ENCODE measurements at places on chromosomes 5 and 9.

GRCh38 chr5:151255621-151256286 lies 2.8 kb downstream of the GM2A start:
- DNase-seq = no peak

GRCh38 chr9:114203410-114204140 lies 48.2 kb downstream of the COL27A1 start:
- no peak for DNase-seq

DNA sequence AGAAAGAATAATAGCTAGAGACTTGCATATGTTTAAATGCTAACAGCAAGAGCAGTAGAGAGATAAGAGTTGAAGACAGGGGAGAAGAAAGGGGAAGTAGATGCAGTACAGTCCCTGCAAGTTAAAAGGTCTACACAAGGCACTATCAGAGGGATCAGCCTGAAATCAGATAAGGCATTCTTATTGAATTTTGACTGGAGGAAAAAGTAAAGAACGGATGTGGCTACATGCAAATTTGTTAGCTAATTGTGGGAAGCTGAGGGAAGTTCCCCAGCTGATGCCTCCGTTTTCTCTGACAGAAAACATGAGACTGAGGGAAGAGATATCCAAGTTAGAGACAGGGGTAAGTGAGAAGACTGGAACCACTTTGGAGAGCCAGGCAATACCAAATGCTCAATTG lies 12.9 kb upstream of the RHOBTB3 start:
- DNase-seq = no peak

GRCh38 chr5:77545285-77545684 lies 53.2 kb upstream of the WDR41 start:
- no peak for DNase-seq

DNA sequence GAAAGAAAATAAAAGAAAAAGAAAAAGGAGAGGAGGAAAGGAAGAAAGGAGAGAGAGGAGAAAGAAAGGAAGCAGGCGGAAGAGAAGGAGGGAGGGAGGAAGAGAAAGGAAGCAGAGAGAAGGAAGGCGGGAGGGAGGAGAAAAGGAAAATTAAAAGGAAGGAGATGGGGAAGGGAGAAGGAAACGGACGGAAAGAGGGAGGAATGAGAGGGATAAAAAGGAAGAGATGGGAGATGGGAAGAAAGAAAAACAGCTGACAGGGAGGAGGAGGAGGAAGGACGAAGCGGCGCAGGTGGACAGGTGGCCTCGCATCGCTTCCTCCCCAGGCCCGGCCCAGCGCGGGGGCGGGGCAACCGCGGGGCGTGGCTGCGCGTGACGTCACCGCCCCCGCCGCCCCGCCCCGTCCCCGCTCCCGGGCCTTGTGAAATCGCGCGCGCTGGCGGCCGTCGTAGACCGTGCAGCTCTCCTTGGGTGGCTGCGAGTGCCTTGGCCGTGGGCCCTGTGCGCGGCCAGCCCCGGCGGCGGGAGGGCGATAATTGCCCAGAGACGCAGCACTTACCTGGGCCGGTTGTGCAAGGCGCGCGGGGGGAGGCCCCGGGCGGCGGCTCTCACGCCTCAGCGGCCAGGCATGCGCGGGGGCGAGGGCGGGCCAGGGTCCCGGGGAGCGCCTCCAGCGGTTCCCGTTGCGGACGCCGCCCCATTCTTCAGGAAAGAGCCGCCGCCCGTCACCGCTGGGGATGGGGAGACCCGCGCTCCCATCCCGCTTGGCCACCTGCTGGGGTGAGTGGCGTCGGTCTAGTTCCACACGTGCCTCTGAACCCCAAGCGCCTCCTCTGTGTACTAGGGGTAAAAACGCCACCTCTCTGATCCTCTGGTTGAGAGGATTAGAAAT lies 49.6 kb upstream of the FOXE1 start:
- peak; percentile 62 for DNase-seq

DNA sequence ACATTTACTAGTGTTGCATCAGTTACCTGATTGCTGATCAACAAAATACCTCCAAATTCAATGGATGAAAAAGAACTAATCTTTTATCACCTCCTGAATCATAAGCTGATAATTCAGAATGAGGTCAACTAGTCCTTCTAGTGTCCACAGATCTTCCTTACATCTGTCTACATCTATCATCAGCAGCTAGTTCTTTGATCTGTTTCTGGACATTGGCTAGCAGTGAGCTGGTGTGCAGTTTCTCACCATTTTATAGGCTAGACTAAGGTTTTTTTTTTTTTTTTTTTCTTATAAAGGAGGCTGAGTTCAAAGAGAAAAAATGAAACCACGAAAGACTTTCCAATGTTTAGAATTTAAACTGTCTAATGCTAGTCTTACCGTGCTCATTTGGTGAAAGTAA lies 534.3 kb upstream of the ST8SIA4 start:
- DNase-seq = no peak

- no peak for DNase-seq
Measured at GRCh38 chr5:2867373-2867933, 116.0 kb upstream of the IRX2 start.

GRCh38 chr9:12958279-12958678 lies 183.5 kb downstream of the LURAP1L start:
- DNase-seq = no peak

DNA sequence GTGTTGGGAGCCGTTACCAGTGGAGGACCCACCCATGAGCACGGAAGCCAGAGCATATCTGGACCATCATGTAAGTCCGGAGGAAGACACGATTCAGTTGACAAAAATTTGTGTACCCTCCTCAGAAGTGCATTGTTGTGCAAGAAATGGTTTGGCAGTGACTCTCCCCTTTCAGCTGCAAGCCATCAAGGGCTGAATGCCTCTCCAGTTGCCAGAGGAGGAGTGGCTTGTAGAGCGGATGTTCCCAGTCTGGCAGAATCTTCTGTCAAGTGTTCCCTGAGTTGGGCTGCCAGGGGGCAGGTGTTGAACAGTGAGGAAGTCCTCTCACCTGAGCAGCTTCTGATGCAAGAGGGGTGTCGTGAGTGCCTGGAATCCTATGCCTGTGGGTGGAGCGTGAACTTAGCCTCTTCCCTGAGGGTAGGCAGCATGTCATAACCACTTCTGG lies 27.6 kb upstream of the CDKN2AIPNL start:
- DNase-seq = no peak

GRCh38 chr5:155366096-155366495 lies 352.5 kb downstream of the KIF4B start:
- no peak for DNase-seq

DNA sequence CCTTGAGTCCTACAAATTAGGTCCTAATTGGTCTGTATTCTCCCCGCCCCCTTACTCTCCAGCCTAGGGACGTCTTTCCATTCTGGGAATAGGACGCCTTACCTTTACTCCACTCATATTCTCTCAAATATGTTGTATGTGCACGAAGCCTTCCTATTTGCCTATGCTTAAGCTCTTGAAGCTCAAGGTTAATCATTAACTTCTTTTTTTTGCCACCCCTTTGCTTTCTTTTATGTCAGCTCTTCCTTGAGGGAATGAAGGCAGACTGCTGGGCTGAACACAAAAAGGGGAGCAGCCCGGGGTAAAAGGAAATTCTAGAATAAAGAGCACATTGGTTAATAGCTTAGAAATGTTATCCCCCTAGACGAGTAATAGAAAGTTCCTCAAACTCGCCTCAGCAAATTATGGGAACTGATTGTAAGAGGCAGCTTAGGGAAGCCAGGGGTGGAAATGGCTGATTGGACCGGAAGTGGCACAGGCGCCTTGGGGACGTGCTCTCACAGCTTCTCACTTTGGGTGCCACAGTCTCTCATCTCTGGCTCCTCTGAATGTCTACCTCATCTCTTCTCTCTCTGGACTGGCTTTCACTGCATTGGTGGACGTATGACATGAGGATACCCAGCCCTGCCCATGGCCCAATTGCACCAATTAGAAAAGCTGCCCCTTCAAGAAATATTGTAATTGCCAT lies 122.3 kb upstream of the IL12B start:
- no peak for DNase-seq

DNA sequence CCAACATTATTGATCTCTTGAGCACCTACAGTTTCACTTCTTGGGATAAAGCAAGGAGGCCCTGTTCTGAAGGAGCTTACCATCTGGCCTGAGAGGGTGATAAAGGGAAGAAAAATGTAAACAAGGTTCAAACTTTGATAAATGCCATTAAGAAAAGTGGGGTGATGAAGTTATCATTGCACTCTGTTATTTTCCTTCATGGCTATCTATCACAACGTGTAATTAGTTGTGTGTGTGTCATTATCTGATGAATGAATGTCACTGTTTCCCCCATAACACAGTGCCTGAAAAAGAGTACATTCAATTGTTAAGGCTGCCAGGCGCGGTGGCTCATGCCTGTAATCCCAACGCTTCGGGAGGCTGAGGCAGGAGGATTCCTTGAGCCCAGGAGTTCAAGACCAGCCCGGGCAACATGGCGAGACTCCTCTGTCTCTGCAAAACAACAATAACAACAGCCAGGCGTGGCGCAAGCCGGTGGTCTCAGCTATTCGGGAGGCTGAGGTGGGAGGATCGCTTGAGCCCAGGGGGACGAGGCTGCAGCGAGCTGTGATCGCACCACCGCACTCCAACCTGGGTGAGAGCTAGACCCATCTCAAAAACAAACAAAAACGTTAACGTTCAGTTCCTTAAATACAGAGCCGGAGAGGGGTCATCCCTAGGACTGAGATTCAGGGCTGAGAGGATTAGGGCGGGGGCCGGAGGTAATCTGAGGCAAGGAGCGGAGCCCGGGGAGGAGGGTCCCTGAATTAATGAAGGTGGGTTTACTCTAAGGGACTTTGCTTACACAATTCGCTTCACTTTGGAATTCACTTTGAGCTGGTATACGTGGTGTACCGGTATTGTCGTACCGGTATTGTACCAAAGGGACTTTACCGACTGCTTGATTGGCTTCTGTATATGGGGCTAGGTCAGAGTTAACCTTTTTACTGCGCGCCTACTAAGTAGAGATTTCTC lies 917 bp downstream of the NHP2 start:
- DNase-seq = no peak

DNA sequence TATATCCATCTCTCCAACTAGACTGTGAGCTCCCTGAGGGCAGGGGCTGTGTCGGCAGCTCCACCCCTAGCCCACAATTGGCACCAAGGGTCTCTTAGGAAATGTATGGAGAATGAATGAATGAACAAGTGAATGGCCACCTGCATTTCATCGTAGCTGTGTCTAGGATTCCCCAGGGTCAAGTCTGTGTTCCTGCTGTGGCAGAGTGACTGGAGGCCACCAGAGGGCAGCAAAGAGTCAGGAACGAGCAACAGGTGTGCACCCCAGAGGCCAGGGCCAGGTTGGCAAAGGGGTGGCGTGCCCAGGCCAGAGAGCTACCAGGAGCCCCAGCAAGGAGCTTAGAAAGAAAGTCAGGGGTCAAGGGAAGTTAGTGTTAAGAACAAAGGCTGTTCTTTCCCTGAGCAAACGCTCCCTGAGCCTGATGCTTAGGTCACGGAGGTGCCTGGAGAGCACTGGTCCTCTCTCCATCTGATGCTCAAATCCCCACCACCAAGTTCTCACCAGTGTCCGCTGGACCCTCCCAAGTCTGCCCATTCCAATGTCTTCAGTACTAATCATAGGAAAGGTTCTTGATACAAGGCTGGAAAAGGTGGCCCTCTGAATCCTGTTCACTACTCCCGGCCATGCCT lies 160.7 kb downstream of the PAX5 start:
- peak; percentile 47 for DNase-seq

- DNase-seq = no peak
Measured at GRCh38 chr5:126527892-126528291, 67.1 kb downstream of the ALDH7A1 start.

DNA sequence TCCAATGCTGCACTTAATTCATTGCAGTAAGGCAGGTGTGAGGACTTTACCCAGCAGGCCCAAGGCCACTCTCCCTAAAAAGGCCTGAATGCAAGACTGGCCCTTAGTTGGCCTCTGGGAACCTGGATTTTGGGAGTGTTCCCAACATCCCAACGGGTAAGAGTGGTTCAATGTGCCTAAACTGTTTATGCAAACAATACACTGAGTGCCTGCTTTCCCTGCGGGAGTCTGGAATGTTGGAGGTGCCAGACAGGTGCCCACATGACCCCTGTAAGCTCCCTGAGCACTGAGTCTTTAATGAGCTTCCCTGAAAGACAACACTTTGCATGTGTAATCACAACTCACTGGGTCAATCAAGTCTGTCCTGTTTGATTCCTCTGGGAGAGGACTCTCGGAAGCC lies 37.4 kb downstream of the NSUN2 start:
- DNase-seq = no peak
